Stimulated activated CD8-positive, alpha-beta memory T cell treated with anti-CD3 and anti-CD28 coated beads, Interleukin-4, amount 100 ng/mL, for 1 hour (primary cell): ENCODE measurements at places on chromosomes 1 and 21.

DNA sequence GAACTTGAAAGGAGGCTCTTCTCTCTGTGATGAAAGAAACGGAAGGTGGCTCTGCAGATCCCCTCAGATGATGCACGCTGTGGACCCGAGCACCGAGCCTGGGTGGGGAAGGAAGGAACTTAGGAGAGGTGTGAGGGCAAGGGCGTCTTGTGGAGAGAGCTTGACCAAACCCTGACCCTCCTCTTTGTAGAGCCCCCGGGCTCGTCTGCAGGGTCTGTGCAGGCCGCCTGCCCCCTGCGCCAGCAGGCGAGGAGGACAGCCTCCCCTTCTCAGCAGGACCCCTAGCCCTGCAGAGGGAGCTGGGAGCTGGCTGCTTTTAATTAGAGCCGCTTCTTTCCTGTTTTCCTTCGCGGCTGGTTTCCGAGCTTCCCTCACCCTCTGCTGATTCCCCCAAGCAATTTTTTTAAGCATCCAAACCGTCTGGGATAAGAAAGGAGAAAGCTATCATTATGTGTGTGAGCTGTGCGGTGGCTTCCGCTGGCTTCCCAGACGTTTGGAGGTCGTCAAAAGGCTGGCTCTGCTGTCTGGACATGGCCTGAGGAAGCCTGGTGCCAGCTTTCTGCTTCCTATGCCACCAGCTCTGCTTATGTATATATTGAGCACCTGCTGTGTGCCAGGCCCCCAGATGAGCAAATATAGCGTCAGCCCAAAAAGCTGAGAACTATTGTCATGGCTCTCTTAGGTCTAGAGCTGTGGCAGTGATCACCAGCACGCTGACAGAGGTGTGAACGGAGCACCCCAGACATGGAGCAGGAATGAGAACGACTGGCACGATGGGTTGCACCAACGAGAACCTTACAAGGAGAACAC, 160.2 kb upstream of the IRF2BP2 start:
- DNase-seq, result no peak

DNA sequence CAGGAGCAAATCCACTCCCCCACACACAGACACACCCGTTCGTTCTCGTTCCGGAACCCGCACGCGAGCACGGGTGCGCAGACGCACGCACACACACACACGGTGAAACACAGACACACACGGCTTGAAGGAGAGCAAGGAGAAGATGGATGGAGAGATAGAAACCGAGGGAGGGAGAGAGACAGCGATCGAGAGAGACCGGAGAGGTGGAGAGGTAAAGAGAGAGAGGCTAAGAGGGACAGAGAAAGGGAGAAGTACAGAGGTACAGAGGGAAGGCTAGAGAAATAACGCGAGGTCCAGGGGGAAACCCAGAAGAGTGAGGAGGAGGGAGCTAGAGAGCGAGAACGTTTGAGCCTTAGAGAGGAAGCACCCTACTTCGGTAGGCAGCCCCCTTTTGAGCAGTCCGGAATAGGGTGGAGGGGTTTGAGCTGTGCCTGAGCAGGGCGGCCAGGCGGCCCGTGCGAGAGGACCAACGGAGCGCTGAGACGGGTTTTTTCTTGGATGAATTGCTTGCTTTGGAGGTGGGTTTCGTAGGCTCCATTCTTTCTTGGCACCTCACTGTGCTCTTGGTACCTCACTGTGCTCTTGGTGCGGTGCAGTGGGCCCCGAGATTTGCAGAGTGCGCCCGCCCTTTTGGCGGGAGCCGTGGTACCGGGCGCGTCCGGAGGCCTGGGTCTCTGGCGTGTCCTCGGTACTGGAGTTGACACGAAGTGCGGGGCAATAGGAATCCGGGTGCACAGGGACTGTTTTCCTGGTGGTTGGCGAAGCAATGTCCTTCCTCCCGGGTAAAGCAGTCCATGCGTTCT, 88.4 kb upstream of the RHOU start:
- no peak for DNase-seq

DNA sequence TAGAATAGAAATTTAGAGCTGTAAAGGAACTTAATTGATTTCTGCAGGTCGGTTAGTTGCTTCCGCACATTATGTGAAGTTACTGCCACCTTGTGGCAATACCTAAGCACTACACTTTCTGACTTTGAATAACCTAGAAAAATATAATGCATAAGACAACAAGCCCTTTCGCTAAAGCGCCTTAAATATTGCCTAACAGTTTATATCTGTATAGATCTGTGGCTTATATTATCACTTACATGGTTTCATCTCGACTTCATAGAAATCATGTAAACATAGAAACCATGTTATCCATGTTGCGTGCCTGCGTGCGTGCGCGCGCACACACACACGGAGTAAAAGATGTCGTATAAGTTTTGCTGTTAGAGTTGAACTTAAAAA, 10.9 kb upstream of the IFI16 start:
- no peak for DNase-seq

DNA sequence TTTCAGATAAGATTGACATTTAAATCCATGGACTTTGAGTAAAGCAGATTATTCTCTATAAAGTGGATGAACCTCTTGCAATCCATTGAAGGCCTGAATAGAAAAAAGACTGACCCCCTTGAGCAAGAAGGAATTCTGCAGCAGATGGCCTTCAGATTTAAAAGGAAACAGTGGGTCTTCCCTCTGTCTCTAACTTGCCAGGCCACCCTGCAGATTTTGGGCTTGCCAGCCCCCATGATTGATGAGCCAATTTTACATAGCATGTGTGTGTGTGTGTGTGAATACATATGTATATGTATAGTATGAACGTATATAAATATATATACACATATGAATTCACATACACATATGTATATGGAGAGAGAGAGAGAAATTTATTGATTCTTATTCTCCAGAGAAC, 113.4 kb downstream of the GRIK1 start:
- no peak for DNase-seq

DNA sequence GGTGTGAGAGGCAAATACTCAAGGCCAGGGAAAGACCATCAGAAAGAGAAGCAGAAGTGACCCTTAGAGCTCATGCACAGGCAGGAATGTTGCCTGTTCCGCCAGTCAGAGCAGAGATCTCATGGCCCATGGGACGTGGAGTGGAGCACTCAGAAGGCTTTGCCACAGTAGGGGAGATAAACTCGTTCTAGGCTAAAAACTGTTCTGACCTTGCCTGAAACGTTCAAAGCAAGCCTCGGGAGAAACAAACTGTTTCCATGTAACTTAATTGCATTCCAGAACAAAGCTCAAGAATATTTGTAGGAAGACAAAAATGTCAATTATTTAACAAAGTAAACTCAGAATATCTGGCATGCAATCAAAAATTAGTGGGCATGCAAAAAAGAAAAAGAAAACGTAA, 20.7 kb upstream of the SLC19A1 start:
- DNase-seq, result no peak
